Fibroblast of skin of abdomen (primary cell): ENCODE measurements at places on chromosomes 5 and 9.

DNA sequence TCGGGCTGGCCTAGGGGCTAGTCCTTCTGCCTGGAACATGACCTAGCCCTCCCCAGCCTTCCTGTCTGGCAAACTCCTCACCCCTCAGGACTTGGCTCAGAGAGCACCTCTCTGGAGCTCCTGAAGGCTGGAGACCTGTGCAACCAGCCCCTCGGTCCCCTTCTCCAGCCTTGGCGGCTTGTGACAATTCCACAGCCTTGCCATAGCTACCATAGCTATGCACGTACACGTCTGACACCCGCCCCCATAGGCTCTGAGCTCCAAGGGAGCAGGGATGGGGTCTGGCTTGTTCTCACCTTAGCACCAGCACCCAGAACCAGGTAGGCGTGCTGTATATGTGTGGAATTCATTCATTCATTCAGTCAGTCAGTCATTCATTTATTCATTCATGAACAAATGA lies 49.7 kb downstream of the NTNG2 start:
- DNase-seq: no peak

GRCh38 chr5:8953016-8953415 lies 592.9 kb downstream of the SEMA5A start:
- DNase-seq: no peak

DNA sequence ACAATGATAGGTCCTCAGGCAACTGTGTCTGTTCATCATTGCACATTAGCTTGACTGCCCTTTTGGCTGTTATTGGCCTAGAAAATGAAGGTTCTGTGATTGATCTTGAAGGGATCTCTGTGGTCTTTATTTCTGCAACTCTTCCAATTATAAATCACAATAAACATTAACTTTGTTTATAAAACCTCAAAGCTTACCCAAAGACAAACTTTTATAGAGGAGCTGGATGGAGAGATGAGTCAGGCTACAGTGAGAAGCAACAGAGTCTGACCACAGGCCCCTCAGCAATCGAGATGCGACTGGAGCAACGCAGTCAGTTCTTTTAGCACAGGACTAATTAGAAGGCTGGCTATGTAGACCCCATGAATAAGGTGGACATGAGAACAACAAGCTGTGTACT lies 5.3 kb downstream of the MACROH2A1 start:
- peak; percentile 23 for DNase-seq

DNA sequence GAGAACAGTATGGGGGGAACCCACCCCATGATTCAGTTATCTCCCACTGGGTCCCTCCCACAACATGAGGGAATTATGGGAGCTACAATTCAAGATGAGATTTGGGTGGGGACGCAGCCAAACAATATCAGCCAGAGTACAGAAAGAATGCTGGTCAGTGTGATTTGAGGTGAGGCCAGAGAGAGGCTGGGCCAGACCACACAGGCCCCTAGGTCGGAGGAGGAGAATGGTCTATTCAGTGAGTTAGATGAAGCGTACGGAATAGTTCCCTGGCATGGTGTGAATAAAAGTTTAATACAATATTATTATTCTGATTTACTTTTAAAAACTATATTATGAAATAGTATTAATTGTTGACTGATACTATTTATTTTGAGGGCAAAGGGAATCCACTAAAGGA lies 39.7 kb downstream of the PCSK5 start:
- DNase-seq: no peak

GRCh38 chr9:98491828-98492227 lies 216.9 kb downstream of the GABBR2 start:
- peak; percentile 74 for DNase-seq

DNA sequence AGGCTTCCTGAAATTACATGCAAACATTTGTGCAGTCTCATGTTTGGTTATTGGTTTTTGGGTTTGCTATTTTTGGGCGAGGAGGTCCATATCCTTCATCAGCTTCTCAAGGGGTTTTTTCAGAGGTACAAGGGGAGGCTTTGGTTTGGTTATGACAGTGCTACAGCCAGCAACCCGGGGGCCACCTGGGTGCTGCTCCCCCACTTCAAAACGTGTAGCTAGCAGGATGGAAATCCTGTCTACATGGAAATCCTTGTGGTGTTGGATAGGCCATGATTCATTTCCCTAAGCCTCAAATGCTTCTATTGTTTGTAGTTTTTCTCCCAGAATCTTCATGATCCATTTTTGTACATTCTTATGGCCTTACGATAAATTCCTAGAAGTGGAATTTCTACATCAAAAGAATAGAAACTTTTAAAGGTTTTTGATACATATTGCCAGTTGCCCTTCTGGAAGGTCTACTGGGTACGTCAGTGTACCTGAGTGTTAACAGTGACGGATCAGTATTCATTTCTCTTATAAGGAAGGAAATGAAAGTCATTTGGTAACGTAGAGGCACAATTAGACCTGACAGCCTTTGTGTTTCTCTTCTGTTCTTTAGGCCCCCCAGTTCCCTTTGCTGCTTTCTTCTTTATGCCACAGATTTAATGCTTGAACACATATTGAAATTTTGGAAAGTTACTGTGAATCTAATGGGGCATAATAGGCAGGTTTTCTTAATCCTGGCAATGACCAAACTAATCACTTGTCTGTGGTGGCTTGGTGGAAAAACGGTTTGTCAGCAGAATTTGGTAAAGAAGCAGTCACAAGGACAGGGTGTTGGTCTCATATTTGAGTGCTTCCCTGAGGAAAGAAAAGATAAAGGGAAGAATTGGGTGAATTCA lies 69.7 kb upstream of the ABL1 start:
- DNase-seq: peak; percentile 50

GRCh38 chr9:101114317-101114716 lies 85.8 kb downstream of the PLPPR1 start:
- no peak for DNase-seq

- DNase-seq: peak; percentile 57
Measured at GRCh38 chr9:125743682-125744428, 3.3 kb upstream of the PBX3 start.

GRCh38 chr9:119334745-119335144 lies 34.5 kb downstream of the BRINP1 start:
- no peak for DNase-seq
